ENCODE measurements at places on chromosomes 4 and X. TPM values are rescaled to one million over a fixed set of nuclear protein-coding genes. Genes with fewer than 3 reads are reported as not detected.

The ZNF711 gene
- 3.1 TPM for total RNA-seq

- no peak for DNase-seq
These were observed 20.8 kb downstream of the CLCN4 start for GRCh38 chrX:10177601-10178000.

GRCh38 chr4:190017357-190018200 lies 9.5 kb downstream of the FRG2 start:
- no peak for DNase-seq

DNA sequence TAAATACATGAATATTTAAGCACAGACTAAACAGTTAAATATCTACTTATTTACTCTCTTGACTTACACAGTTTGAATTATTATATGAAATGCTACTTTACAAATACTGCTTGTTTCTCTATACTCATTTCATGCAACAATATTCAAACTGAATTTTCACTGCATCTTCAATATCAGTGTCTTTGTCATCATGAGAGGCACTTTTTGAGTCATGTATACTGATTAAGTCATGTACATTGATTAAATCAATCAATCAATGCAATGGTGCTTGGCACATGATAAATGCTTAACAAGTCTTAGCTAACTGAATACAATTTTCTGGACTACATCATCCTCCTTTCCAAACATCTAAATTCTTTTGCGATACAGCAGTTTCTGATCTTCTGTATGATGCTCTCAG lies 67.1 kb downstream of the CHM start:
- DNase-seq = no peak

DNA sequence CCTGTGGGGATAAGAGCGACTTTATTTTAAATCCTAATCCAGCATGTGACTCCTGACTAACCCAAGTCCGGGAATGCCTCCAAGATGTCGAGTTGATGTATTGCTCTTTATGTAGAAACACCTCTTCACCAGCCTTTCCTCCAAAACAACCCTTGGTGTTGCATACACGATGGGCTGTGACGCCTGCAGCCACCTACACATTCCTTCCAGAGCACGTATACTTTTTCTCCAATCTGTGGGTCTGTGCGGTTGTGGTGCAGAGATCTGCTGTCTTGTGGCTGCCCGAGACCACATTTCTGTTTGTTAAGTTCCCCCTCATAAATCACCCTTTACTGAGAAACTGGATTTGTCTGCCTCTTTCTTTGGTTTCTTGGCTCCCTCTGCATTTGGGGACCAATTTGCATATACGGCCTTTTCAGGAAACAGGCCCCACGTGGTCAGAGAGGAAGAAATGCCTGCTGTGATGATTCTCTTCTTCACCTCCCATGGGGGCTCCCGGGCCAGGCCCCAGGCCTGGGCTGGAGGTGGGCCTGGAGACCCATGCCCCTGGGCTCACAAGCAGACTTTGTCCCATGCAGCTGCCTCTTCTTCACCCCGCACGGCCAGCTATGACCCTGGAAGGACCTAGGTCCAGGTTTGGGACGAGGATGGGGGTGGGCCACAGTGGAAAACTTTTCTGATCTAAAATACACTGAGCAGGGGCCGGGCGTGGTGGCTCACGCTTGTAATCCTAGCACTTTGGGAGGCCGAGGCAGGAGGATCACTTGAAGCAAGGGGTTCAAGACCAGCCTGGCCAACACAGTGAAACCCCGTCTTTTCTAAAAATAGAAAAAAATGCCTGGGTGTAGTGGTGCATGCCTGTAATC lies 21.4 kb upstream of the AFAP1 start:
- DNase-seq = peak; percentile 80

DNA sequence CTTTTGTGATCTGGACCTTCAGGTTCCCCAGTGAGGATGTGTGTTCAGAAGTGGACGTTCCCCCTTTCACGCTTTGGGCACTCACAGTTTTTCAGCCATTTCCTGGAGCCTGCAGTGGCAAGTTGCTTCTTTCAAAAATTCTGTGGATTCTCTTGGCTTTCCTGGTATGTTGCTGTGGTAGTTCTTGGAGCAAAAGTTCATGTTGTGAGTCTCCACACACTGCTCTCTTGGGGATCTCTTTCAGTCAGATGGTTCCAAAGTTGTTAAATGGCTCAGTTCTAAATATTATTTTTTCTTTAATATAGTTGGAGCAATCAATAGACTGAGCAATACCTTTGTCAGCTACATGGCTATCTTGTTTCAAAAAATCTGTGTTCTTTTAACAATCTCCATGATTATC lies 28.5 kb upstream of the BANK1 start:
- no peak for DNase-seq

DNA sequence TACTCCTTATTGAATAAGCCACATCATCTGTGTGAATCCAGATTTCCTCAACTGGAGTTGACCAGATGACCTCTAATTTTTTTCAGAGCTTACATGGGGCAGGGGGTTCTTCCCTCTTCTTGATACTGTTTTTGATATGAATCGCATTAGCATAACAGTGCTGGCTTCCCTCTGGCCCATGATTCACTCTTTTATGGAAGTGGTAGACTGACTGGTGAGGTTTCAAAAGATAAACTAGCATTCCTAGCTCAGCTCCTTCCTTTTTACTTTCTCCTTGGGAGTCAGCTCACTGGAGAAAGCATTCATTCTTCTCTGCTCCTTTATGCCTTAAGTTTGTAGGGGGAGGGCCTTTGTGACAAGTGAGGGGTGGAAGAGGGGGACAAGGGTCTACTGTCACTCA lies 161.0 kb upstream of the FGF13 start:
- DNase-seq = no peak

Data from bronchial epithelial cell (primary cell).